ENCODE measurements at places on chromosomes 2 and 18.

- peak; percentile 82 for DNase-seq
These were observed 19.7 kb downstream of the MIB1 start for GRCh38 chr18:21760321-21760720.

DNA sequence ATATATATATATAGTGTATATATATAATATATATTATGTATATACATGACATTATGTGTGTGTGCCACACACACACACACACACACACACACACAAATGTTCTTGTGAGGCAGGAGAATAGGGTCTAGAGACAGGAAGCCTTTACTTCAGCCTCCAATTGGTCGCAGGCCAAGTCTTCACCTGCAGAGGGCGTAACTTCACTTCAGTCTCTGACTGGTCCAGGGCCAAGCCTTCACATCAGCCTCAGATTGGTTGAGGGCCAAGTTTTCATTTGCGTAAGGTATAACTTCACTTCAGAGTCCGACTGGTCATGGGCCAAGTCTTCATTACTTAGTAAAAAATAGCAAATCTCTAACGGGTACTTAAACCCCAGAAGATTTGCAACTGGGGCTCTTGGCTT lies 13.2 kb upstream of the SS18 start:
- DNase-seq = no peak

DNA sequence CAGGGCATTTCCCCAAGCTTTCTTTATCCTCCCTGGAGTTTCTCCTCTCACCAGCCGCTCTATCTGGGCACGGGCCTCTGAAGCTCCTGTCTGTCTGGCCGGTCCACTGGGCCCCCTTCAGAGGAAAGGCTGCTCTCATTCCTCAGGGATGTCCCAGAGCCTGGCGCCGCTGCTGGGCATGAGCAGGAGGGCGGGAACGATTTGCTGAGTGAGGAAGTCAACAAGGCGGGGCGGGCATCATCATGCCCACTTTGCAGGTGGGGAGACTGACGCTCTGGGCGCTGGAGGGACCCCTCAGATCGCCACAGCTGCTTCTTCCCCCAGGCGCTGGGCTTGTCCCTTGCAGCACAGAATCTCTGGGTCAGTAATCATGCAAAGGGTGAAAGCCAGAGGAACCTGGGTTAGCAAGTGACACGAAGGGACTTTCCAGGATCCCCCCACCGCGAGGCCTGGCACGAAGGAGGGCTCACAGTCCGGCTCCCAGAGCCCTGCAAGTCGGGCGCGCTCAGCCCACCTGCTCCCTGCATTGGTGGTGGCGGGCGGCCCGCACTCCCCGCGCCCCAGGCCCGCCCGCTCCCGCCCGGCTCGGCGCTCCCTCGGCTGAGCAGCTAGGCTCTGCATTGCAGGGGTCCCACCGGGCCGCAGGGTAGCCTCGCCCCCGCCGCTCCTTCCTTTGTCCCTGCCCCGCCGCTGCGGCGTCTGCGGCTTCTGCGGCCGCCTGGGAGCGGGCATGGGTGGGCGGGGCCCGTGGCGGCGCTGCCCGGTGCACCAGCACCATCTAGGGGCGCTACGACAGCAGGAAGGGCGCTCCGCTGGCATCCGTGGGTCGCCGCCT lies 157.8 kb downstream of the CYRIA start:
- DNase-seq = peak; percentile 3

DNA sequence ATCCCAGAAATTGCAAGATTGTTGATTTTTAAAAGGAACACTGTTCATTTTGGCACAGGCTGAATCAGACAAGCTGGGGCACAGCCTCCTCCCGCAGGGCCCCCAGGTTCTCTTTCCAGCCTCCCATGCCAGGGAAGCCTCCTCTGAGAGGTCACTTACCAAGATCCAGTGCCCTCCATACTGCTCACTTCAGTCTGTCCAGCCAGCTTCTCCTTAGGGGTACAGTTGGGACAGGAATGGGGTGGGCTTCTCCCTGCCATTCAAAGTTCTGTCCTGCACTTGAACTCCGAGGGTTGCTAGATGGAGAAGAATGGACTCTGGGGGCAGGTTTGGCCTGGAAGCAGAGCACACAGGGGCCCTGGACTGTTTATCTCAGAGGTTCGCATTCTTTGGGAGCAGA lies 7.5 kb upstream of the CYP26B1 start:
- no peak for DNase-seq
